COR-L47 (cell line): ENCODE measurements at places on chromosomes 16 and 17.

- no peak for DNase-seq
Measured at GRCh38 chr17:50129353-50129727, 620 bp downstream of the SAMD14 start.

DNA sequence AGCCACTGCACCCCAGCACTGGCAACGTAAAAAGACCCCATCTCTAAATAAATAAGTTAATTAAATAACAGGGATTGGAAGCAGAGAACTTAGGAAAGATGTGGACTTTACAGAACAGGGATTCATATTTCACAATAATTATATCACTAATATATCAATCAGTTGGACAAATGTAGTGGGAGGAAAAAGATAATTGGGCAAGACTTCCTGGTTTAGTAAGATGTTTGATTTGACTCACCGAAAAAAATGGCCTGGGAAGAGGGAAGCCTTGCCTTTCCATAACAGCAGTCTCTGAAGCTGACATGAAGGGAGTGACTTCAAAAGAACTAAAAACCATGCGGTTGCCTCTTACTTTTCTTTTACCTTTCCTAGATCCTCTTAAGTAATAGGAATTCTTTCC lies 15.2 kb upstream of the C17orf78 start:
- no peak for DNase-seq

DNA sequence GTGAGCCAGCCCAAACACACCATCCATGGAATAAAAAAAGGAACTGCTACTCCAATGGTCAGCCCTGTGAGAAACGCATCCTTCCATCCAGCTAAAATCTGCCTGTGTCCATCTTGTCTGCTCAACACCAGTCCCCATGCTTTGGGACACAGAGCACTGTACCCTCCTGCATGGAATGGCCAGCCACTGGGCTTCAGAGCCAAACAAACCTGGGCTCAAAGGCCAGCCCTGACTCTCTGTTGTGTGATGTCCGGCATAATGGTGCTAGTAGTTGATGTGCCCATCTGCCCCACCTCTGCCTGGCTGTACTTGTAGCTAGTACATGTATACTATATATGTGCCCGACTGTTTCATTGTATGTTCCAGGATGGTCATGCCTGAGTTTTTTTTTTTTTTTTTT lies 77.6 kb upstream of the AMZ2 start:
- DNase-seq, result no peak

DNA sequence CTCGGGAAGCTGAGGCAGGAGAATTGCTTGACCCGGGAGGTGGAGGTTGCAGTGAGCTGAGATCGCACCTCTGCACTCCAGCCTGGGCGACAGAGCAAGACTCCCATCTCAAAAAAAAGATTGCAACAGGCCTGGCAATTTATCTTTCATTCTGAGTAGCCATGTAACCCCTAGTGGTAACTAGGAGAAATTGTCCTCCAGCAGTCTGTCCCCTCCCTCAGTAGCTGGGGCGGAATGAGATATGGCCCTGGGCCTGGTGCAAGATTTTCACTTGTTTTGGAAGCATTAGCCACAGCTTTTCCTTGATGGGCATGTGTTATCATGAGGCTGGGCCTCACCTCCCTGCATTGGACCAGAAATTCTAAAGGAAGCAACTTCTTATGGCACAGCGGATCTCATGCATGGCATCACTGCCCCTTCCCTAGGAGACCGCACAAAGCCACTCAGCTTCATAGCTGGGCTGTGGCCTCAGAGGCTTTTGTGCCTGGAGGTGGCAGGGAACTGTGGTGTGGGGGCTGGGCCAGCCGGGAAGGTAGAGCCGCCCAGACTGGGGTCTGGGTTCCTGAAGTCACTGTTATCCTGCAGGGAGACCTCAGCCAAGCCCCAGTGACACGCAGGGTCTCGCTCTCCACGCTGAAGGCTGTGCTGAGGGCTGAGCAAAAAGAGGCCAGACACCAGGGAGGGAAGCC lies 13.4 kb downstream of the NATD1 start:
- DNase-seq, result no peak

- DNase-seq, result no peak
Measured at GRCh38 chr16:11218604-11218962, 37.4 kb downstream of the SOCS1 start.

- no peak for DNase-seq
Measured at GRCh38 chr17:68704871-68705713, 103.9 kb upstream of the FAM20A start.

DNA sequence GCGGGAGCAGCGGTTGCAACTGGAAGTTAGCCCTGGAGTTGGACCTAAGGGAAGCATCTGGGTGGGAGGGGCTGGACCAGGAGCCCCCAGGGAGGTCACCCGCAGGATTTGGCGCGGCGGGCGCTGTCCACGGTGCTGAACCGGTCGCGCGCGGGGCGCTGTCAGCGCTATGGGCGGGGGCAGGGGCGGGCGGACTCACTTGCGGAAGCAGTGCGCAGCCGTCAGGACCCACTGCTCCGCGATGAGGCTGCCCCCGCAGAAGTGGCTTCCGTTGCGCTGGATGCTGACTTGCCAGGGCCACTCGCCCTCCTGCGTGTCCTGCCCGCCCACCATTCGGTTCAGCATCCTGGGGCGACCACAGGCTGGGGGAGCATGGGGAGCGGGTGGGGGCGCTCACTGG lies 4.5 kb downstream of the PRSS27 start:
- no peak for DNase-seq

GRCh38 chr16:62711797-62712196 lies 675.6 kb upstream of the CDH8 start:
- no peak for DNase-seq

DNA sequence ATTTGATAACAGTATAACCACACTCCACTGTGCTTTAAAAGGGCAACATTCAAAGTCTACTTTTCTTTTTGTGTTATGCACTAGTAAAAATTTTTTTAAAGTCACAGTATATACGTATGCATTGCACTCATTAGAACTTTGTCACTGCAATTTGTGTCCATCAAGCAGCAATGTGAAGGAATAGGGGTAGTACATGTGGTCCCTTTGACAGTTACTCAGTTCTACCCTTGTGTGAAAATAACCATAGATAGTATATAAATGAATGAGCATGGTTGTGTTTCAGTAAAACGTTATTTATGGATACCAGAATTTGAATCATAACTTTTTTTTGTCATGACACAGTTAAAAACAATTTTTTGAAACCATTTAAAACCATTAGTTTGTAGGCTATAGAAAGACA lies 30.7 kb downstream of the NFATC3 start:
- no peak for DNase-seq

DNA sequence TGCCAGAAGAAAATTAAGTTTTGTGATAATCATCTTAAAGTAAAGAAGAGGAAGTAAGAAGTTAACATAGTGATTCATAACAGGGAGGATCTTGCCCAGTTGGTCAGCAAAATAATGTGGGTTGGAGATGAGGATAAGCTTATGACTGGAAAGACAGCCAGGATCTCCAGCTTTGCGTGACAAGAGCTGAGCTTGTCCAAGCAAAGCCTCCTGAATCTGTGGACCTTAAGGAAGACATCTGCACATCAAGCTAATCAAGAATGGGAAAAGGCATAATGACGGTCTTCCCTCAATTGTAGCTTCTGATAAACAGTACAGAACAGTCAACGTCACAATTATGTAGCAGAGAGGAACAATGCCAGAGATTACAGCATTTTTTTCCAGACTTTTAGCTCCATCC lies 744.7 kb upstream of the GOT2 start:
- DNase-seq, result no peak

DNA sequence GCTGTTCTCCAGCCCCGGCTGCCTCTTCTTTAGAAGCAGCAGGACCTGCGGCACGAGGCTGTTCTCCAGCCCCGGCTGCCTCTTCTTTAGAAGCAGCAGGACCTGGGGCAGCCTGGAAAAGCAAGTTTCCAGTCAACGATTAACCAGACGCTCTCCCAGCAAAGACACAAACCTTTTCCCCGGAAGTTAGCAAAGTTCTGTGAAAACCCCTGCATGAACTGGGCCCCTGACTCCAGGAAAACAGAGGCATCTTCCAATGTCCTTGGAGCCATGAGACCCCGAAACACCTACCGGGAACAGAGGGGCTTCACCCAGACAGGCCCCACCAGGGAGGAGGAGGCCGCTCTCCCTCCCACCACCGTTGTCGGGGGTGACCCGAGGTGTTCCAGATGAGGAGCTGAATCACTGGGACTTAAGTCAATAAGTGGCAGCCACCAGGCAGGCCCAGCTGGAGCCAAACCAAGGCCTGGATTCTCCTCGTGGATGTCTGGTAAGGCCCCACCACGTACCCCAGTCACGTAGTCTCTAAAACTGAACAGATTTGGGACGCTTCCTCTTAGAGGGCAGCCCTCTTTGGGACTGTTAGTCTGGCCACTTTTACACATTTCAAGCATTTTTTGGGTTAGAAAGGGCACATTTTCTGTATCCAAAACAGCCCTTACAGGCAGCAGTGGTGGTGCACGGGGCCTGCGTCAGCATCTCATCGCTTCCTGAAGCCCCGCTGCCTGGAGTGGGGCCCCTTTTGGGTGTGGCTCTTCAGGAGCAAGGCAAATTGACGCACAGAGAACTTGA lies at the start of gene RPH3AL:
Gene RPH3AL (minus strand): TSS at position 387 of the 792 bp plus-strand sequence. CDS start 25,264 bp downstream, outside the sequence.
- no peak for DNase-seq

DNA sequence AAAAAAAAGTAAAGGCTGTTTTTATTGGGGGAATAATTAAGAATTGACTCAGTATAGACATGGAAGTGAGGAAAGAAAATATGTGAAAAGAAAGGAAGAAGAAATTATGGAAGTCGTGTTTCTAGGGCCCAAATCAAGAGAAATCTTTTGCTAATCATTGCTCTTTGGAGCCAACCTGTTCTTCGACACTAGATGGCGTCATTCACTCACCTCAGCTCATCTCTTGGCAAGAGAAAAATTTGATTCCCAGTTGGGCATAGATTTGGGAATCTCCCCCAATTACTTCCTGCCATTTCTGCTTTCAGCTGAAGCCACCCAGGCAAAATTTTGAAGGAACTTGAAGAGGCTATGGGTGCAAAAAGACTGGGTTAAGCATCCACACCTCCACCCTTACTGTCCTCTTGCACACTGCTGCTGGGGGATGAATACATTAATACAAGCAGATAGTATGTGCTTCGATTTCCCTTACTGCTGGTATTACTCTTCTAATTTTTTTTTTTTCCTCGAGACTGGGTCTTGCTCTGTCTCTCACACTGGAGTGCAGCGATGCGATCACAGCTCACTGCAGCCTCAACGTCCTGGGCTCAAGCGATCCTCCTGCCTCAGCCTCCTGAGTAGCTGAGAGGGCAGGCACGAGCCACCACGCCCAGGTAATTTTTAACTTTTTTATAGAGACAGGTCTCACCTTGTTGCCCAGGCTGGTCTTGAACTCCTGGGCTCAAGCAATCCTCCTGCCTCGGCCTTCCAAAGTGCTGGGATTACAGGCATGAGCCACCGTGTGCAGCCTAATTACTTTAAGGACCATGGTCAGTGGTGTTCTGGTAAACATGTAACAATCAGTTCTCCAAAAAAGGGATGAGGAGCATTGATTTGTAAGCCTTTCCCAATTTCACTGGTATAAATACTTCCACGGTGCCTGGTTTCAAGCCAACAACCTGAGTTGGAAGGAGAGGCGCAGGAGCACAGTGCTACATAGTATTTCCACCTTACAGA lies 13.5 kb downstream of the PSMD7 start:
- peak; percentile 33 for DNase-seq

GRCh38 chr17:79521225-79521624 lies 89.6 kb downstream of the RBFOX3 start:
- no peak for DNase-seq

DNA sequence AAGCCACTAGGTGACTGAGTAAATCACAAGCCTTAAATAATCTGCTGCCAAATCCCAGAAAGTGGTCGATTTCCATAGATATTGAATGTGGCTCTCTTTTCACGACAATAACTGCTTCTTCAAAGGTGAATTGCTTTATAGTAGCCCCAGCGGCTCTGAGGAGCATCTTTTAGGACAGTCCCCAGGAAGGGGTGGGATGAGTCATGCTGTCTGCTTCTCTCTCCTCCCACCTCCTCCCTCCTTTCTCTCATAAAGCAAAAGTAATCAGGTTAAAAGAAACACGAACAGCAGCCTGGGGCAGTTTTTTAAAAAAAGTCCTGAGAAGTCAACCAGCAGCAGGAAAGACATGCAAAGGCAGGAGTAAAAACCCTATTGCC lies 1.8 kb downstream of the KIAA0513 start:
- no peak for DNase-seq

GRCh38 chr16:66516808-66517585 lies 32.9 kb downstream of the TK2 start:
- DNase-seq, result peak; percentile 71

DNA sequence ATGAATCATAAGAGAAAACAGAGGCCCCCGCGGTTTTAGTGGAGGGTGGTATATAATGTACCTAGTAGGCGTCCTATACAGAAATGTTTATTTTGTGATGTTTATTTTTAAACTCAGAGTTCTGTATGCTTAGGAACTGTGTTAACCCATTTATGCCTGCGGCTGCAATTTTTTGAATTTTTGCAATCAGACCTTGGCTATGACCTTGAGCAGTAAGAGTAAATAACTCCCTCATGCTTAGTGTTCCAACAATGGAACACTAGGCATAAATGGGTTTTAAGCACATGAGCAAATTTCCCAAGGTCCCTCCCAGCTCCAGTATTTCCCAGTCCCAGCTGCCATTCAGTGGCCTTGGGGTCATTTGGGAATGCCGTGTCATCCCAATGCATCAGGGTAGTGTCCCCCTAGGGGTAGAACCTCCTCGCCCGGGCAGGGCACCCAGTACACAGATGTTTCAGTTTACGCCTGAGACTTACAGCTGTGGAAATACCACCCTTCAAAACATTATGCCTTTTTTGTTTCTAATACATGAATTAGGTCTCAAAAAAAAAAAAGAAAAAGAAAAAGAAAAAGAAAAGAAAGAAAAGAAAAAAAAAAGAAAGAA lies 605.8 kb upstream of the CDH11 start:
- DNase-seq, result no peak

- no peak for DNase-seq
Measured at GRCh38 chr16:68487669-68488068, 39.4 kb upstream of the SMPD3 start.

DNA sequence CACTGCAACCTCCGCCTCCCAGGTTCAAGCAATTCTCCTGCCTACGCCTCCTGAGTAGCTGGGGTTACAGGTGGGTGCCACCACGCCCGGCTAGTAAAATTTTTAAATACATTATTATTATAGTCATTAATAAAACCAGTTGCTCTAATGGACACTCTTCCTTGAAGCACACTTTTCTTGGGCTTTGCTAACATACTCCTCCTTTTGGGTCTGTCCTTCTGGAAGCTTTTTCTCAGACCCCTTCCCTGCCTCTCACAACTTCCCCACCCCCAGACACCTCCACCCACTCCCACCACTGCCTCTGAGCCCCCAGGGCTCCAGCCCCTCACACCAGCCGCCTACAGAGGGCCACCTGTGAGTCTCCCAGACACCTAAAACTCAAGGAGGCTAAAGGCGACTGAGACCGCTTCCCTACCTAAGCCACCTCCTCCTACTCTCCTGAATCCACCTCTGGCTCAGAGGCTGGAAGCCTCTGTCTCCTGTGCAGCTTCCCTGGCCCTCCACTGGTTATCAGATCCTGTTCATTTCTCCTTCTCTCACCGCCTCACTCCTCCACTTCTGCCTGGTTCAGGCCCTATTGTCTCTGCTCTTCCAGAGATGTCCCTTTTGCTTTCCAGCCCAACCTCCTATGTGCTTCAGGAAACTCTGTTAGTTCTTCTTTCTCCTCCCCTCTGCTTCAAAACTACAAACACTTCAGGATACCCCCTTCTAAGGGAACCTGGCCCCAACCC lies 2.1 kb upstream of the CUEDC1 start:
- DNase-seq, result no peak
